Right lobe of liver (tissue), 6 donors: ENCODE measurements at places on chromosomes 16 and 17. TPM values are rescaled to one million over a fixed set of nuclear protein-coding genes. Genes with fewer than 3 reads are reported as not detected.

KRT15 gene
- total RNA-seq, result not detected

GRIN2A gene
- total RNA-seq, result not detected

G6PC1 gene
- 135 TPM for total RNA-seq

TPSD1 gene
- not detected for total RNA-seq

AP2B1 gene
- total RNA-seq, result 62.7 TPM

FN3K gene
- 61.6 TPM for total RNA-seq

CACNG1 gene
- total RNA-seq, result not detected

UTS2R gene
- not detected for total RNA-seq

KIF19 gene
- total RNA-seq, result 1.1 TPM

ALOXE3 gene
- not detected for total RNA-seq

HSF4 gene
- total RNA-seq, result 23.3 TPM

RUNDC1 gene
- 3.6 TPM for total RNA-seq

TSPAN10 gene
- 0.62 TPM for total RNA-seq

OR3A2 gene
- total RNA-seq, result not detected

TNFRSF12A gene
- 284 TPM for total RNA-seq

CLEC3A gene
- not detected for total RNA-seq

DPEP1 gene
- total RNA-seq, result not detected

HID1 gene
- total RNA-seq, result 4.7 TPM

TMEM114 gene
- not detected for total RNA-seq

ASB16 gene
- not detected for total RNA-seq

PDE6G gene
- 0.40 TPM for total RNA-seq

RRAD gene
- 7.7 TPM for total RNA-seq

TM4SF5 gene
- 70.2 TPM for total RNA-seq

C1QL1 gene
- total RNA-seq, result 0.40 TPM
